ENCODE measurements at places on chromosomes 6 and 20.

- peak; percentile 80 for DNase-seq
Measured at GRCh38 chr6:38259736-38260135, 380.0 kb downstream of the BTBD9 start.

DNA sequence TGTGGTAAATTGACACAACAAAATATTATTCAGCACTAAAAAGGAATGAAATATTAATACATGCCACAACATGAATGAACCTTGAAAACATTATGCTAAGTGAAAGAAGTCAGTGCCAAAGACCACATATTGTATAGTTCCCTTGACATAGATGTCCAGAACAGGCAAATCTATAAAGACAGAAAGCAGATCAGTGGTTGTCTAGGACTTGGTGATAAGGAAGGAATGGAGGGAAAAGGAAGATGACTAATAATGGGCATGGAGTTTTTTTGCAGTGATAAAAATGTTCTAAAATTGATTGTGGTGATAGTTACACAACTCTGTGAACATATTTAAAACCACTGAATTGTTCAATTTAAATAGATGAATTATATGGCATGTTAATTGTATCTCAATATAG is 32.5 kb downstream of the TBX18 start:
- DNase-seq = peak; percentile 26

GRCh38 chr6:29504961-29505360 is 17.2 kb upstream of the MAS1L start:
- peak; percentile 13 for DNase-seq

GRCh38 chr20:53243152-53243551 is 271.0 kb downstream of the TSHZ2 start:
- no peak for DNase-seq

- no peak for DNase-seq
Measured at GRCh38 chr6:108730635-108731515, 117.3 kb upstream of the ARMC2 start.
